ENCODE measurements at places on chromosomes 12 and 14. TPM values are rescaled to one million over a fixed set of nuclear protein-coding genes. Genes with fewer than 3 reads are reported as not detected.
A peak's percentile ranks its signal among the peaks of the same experiment; 100 is the strongest.

DNA sequence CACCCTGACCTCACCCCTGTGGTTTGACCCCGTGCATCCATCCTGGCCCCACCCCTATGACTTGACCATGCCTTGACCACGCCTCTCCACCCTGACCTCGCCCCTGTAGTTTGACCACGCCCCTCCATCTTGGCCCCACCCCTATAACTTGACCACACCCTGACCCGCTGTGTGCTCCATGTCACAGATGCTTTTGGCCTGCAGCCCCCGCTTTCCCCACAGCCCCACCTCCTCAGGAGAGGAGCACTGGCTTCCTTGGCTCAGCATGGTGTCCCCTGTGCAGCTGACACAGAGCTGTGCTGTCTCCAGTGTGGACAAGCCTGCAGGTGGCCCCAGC is 269.9 kb upstream of the SFSWAP start:
- DNase-seq = no peak

DNA sequence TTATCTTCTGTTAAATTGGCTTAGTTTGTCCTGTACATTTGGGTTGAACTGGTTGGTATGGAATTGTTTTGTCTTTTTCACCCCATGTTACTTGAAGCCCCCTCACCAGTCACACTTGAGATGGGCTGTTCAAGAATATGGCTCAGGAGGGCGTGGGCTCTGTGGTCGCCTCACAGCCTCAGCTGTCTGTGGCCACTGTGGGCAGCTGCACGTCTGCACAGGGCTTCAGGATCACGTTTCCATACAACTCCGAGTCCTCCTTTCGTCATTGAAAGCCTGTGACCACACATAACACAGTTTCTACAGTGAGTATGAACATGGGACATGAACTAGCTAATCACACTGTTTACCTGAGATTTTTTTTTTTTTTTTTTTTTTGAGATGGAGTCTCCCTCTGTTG is 81.3 kb downstream of the MOK start:
- no peak for DNase-seq

DNA sequence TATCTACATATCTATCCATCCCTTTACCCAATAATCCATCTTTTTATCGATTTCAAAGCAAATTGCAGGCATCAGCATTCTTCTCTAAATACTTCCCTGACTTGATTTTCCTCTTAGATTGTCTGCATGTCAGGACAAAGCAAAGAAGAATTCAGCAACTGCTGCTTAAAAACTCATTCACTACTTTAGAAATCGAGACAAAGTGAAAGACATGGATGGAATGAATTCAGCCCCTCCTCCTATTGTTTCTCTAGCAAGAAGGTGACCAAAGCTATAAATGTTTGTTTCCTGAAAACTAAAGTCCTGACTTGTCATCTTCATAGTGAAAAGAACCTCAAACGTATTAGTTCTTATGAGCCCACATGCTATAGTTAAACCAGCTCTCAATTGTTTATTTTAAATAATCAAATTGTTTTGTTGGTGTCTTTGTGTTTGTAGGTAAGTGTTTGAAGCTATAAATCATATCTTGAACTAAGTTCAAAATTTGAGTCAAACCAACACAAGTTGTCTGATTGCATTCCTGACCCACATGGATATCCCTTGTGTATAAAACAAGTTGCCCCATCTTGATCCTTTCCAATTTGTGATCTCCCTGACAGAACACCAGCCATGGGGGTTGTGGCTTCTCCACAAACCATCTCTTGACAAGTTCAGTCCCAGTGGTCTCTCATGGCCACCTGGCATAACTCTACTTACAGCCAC is 58.6 kb upstream of the ARHGAP5 start:
- no peak for DNase-seq

DNA sequence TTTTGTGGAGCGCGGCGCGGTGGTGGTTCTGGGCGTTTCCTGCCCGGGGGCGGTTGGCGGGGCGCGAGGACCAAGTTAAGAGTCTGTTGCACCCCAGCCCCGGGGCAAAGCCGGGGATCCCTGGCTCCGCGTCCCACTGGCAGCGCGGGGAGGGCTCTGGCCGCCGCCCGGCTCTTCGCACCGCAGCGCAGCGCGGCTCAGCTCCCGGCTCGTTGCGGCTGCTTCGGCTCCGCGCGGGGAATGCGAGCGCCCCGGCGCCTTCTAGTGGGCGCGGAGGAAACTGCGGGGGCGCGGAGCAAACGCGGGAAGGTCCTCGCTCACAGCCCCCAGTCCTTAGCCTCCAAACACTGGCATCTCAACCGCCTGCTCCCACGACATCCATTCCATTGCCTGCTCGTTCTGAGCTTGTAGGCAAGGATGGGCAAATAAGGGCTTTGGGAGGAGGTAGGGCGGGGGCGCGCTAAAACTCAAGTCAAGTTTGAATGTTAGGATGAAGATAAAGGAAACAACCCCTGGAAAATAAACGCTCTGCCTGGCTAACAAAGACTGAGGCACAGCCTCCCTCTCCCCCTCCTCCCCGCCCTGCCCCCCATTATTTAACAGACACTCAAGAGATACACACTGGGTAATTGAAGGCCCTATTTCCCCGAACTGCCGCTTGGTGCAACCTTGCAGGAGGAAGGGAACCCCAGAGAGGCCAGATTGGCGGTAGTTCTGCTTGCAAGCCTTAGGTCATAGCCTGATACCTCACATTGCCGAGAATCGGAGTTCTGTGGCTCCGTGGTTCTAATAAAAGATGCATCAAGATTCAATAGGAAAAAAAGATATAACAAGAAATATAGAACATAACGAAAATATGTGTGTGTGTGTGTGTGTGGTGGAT is at the start of gene B4GALNT1:
Gene B4GALNT1, minus strand, starts transcription at position 244 of the 883 bp plus-strand sequence. CDS start 1,069 bp downstream, outside the sequence.
- DNase-seq = no peak

- DNase-seq = no peak
These were observed 13.9 kb upstream of the ATP2A2 start for GRCh38 chr12:110266980-110267620.

DNA sequence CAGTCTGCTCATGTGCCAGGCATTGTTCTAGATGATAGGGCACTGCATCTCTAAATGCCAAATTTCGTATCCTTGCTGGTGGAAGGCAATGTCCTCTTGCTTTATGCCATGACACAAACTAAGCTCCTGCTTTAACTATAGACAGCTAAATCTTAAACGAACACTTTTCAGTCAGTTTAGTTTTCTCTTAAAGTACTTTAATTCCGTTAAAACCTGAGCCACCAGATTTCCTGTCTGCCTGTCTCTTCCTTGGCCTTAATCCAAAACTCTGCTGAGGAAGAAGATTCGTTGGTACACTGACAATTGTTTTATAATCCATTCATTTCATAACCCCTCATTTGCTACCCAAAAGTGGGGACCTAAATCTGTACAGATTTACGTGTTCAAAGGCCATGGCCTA is 194.4 kb upstream of the BCL2L14 start:
- no peak for DNase-seq

DNA sequence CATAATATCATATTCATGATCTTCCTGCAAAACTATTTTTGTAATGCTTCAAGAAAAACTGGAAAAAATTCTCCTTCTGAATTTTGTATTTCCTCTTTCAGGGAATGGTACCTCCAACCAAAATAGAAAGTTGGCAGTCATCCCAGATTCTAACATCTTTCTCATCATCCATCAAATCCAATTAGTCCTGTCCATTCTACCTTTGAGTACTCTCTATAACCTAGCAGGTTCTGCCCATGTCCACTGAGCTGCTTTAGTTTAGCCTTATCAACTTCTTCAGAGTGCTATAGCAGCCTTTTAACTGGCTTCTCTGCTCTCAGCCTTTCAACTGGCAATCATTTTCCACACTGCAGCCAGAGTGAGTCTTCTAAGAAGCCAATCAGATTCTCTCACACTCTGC is 236.2 kb downstream of the AKAP6 start:
- no peak for DNase-seq

- DNase-seq = no peak
These were observed 23.0 kb upstream of the REP15 start for GRCh38 chr12:27673101-27673718.

DNA sequence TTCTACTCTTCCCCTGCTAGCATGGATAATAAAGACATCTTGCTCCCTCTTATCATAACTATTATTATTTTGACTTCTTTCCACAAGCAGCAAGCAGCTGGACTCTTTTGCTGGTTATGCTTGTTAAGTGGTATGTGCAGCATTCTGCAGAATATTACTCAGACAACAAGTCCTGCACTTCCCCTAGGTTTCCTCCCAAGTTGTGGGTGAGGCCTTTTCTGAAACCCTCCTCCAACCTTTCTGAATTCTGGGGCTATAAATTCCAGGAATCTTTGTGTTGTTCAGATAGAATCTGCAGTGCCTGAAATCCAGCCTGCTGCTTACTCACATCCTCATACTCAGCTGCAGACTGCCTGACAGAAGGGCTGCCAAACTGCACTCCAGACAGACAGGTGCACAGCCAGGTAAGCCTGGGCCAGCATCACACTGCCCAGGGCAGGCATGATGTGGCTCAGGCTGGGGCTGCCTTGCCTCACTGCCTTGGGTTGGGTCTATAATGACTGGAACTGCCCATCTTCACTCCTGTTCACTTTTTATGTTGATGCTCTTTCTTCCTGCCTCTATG is 6.2 kb upstream of the DHRS2 start:
- DNase-seq = no peak

GRCh38 chr12:108641446-108642268 is 8.0 kb upstream of the SELPLG start:
- no peak for DNase-seq

GRCh38 chr12:125999628-126000027 is 934.4 kb downstream of the AACS start:
- DNase-seq = no peak

- no peak for DNase-seq
These were observed 27.7 kb downstream of the TEAD4 start for GRCh38 chr12:2986876-2987275.

DNA sequence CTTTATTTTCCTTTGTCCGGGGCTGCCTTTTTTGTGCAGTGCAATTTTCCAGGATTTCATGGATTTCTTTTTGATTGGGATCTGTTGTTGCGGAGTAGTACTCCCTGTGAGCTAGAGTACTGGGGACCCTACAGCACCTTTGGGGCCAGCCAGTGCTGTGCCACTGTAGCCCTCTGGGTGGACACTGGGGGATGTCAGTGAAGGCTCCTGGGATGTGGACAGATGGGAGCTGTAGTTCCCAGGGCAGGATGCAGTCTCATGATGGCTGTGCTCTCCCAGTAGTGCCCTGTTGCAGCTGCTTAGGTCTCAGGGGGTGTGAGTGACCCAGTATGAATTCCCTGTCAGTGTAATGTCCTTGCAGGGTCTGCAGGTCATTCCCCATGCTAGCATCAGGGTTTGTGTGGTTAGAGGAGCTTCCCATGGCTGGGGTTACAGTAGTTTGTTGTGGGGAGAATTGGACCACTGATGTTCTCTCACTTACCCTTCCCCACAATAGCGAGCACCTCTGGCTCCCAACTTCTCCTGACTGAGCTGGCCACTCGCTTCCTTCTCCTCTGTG is 72.2 kb downstream of the BRMS1L start:
- no peak for DNase-seq

GRCh38 chr12:92995258-92995903 is 66.3 kb upstream of the EEA1 start:
- no peak for DNase-seq

GRCh38 chr12:104547235-104547634 is 90.5 kb downstream of the CHST11 start:
- DNase-seq = no peak

- no peak for DNase-seq
These were observed 355.1 kb downstream of the ALG10 start for GRCh38 chr12:34377243-34378035.

DNA sequence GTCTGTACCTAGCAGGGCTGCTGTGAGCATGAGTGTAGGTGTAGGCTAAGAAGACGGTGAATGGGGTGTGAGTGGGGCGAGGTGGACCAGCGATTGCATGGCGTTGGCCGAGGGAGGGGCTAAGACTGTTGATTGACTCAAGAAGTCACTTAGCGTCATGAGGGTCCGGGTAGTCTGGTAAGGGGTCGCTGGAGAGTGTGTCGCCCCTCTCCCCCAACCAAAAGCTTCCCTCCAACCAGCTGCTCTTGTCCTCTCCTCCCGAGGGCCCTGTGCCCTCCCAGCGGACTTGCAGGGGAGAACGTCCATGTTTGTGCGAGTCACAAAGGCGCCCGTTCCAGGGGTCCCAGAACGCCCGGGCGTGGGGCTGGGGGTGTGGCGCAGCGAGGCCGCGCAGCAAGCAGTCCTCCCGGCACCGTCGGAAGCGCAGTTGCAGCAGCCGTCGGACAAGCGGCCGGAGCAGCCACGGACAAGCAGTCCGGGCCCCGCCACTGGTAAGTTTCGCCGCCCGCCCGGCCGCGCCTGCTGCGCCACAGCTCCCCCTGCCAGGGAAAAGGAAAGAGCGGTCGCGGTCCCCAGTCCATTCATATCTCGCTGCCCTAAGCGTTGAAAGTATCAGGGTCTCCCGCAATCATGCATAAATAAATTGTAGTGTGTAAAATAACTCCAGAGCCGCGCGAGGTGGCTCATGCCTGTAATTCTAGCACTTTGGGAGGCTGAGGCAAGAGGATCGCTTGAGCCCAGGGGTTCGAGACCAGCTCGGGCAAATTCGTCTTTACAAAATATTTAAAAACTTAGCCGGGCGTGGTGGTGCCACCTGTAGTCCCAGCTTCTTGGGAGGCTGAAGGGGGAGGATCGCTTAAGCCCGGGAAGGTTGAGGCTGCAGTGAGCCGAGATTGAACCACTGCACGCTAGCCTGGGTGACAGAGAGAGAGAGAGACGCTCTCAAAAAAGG is at the start of gene CCDC63:
Gene CCDC63, plus strand, starts transcription at position 373 of the 952 bp plus-strand sequence. CDS start 5,968 bp downstream, outside the sequence.
- peak; percentile 59 for DNase-seq

- DNase-seq = no peak
These were observed 168.7 kb downstream of the DPY19L2 start for GRCh38 chr12:63499567-63499966.

GRCh38 chr14:88551980-88552431 is 2.8 kb downstream of the PTPN21 start:
- DNase-seq = no peak

DNA sequence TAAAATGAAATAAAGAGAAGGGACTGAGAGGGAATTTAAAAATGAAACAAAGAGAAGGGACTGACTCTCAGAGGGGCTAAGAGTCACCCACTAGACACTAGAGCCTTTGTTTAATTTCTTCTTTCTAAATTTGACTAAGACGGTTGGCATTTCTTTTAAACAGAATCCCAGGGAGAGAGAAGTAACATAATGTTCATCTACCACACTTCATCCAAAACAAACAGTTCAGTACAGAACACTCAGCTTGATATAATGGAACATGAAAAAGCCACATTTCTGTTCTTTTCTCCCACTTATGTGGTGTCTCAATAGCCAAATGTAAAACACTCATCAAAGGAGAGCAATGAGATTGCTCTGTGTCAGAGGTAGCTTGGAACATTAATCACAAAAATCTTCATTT is 10.1 kb upstream of the NT5DC3 start:
- DNase-seq = no peak

Gene PTPRO
- polyA plus RNA-seq = 257 TPM

Gene SRGAP1
- 29.7 TPM for polyA plus RNA-seq

Gene FGFR1OP2
- 87.3 TPM for polyA plus RNA-seq

Gene RPL10L
- not detected for polyA plus RNA-seq

Gene FITM1
- 1.1 TPM for polyA plus RNA-seq

Gene KLRK1
- polyA plus RNA-seq = 1.8 TPM

Gene ETNK1
- 92.4 TPM for polyA plus RNA-seq

Gene MBD6
- 73.5 TPM for polyA plus RNA-seq

Gene FERMT2
- polyA plus RNA-seq = 183 TPM

Gene FAM222A
- polyA plus RNA-seq = 6.5 TPM

Gene TAS2R8
- not detected for polyA plus RNA-seq

Measured in left kidney (tissue), 8 donors.